ENCODE measurements at places on chromosomes 2 and 18. TPM values are rescaled to one million over a fixed set of nuclear protein-coding genes. Genes with fewer than 3 reads are reported as not detected.

The SERPINB3 gene
- not detected for total RNA-seq

GRCh38 chr18:44028109-44028508, 652.6 kb upstream of the SETBP1 start:
- H3K36me3 ChIP-seq: no peaks in the 10 kb centered on the region
- H3K4me3 ChIP-seq: no peak overlapping the region
- no peaks in the 10 kb centered on the region for H3K27me3 ChIP-seq
- DNase-seq: no peak

- H3K27me3 ChIP-seq: no peaks in the 10 kb centered on the region
- H3K4me1 ChIP-seq: no peaks in the 10 kb centered on the region
- no peaks in the 10 kb centered on the region for H3K36me3 ChIP-seq
- no peak overlapping the region for H3K27ac ChIP-seq
- no peak for DNase-seq
- no peak overlapping the region for H3K4me3 ChIP-seq
Observed at GRCh38 chr2:128282976-128283810, 35.5 kb downstream of the HS6ST1 start.

GRCh38 chr2:175277772-175278171, 96.3 kb upstream of the ATP5MC3 start:
- H3K27ac ChIP-seq: no peak overlapping the region
- H3K36me3 ChIP-seq: no peaks in the 10 kb centered on the region
- H3K27me3 ChIP-seq: peaks cover 9% of the 10 kb centered on the region
- no peaks in the 10 kb centered on the region for H3K4me1 ChIP-seq
- DNase-seq: no peak

- H3K4me3 ChIP-seq: peak within 1 kb of the TSS; percentile 70
- peaks cover 8% of the 10 kb centered on the region for H3K27me3 ChIP-seq
- H3K36me3 ChIP-seq: no peaks in the 10 kb centered on the region
Observed at GRCh38 chr18:5543773-5544389, at the start of gene EPB41L3. Gene EPB41L3, minus strand, starts transcription at chr18:5543997. Its CDS starts 54,814 bp downstream, at chr18:5489183.

DNA sequence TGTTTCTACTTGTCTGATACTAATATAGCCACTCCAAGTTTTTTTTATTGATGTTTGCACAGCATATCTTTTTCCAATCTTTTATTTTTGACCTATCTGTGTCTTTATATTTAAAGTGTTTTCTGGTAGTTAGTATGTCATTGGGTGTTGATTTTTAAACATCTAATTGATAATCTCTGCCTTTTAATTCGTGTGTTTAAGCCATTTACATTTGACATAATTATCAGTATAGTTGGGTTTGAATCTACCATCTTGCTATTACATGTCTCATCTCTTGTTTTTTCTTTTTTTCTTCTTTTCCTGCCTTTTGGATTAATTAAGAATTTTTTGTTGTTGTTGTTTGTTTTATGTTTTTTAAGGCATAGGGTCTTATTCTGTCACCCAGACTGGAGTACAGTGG, 44.2 kb downstream of the TAF1B start:
- H3K4me1 ChIP-seq: peaks cover 31% of the 10 kb centered on the region
- no peak for DNase-seq
- H3K27me3 ChIP-seq: peaks cover 2% of the 10 kb centered on the region
- H3K27ac ChIP-seq: no peak overlapping the region
- H3K36me3 ChIP-seq: peaks cover 34% of the 10 kb centered on the region

DNA sequence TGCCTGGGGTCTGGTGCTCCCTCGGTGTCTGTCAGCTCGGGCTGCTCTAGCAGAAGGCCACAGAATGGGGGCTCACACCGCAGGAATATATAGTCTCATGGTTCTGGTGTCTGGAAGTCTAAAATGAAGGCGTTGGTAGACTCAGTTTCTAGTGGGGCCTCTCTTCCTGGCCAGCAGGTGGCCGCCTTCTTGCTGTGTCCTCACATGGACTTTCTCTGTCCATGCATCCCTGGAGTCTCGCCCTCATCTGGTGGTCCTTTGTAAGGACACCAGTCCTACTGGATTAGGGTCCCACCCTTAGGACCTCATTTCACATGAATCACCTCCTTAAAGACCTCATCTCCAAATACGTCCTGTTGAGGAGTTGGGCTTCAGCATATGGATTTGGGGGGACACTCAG, 65.7 kb downstream of the RRM2 start:
- H3K27ac ChIP-seq: no peak overlapping the region
- DNase-seq: peak; percentile 35
- peaks cover 6% of the 10 kb centered on the region for H3K4me1 ChIP-seq
- H3K27me3 ChIP-seq: peaks cover 1% of the 10 kb centered on the region
- no peak overlapping the region for H3K4me3 ChIP-seq

GRCh38 chr2:173831312-173832229, 133.6 kb downstream of the SP3 start:
- no peaks in the 10 kb centered on the region for H3K36me3 ChIP-seq
- no peak overlapping the region for H3K27ac ChIP-seq
- H3K4me3 ChIP-seq: no peak overlapping the region
